KG1 (cell line): ENCODE measurements at places on chromosomes 2 and 18.

DNA sequence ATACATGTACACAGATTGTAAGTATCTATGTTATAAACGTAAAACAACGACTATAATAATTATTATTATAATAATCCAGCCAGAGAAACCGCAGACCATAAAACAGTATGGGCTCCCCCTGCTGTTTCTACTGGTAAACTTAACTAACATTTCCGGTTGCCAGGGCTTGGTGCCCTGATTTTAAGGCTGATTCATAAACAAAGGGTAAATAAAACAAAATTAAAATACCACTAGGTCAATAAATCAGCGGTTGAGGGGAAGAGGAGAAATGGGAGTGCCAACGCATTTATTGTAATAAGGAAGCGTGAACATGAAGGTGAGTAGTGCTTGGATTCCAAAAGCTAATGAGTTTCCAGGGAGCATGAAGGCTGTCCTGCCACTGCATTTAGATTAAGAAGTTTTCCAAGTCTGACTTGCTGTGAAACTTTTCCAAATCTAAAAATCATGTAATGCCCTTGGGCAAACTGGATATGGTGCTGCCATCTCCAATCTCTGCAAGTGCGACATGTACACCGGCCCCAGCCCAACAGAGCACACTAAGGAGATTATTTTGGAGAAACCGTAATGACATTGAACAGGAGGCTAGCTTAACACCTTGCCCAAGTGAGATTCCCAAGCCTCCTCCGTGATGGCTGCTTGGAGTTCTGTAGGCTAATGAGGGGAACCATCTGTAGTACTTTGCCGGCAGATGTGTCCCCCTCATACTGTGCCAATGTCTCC lies 50.7 kb upstream of the HNRNPA3 start:
- no peak for DNase-seq

DNA sequence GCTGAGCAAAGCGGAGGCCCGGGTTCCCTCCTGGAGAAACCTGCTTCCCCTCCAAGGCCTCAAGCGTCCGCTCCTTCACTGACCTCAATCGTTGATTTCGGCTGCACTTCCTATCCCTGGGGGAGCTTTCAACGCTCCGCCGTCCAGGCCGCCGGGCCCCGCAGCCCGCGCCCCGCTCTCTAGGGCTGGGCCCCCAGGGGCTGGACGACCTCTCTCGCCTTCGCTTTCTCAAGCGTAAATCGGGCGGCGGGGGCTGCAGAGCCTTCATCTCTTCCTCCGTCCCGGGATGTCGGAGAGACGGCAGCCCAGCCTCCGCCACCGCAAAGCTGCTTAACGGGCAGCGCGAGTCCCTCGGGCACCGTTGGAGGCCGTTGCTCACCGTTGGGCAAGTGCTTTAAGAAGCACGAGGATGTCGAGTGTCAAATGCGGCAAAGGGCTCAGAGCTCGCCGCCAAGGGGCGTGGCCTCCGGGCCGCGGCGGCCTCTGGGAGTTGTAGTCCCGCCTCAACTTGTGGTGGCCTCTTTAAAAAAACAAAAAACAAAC lies 8.5 kb downstream of the HES6 start:
- peak; percentile 32 for DNase-seq

DNA sequence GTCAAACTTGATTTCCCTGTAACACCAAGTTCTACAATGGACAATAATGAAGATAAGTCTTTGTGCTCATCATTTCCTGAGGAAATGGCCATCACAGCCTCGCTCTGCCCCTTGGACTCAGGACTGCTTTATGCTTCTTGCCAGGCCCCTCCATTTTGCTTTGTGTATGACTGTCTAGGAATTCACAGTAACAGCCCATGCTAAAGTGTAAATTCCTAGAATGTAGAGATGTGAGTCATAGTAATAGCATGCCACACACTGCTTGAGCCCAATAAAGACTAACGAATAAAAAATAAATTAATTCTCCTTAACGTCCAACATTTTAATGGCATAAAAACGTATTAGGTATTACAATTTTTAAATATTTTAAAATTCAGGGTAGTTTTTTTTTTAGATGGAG lies 226.5 kb downstream of the PID1 start:
- DNase-seq = no peak

DNA sequence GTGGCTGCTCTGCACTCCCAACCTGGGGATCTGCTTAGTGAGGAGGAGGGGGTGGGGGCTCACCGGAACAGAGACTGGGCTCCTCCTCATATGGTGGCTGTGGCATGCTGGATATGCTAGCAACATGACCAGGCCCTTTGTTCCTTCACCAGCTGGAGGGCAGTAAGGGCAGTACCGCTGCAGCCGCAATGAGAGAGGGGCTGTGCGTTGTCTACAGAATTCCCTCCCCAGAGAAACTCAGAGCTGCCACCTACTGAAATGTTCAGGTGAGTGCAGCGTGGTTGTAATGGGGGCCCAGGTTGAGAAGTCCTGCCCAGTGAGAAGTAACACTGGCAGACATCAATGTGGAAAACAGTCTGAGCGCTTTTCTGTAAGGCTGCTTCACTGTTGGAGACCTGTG lies 1211.9 kb upstream of the NXPH2 start:
- no peak for DNase-seq

DNA sequence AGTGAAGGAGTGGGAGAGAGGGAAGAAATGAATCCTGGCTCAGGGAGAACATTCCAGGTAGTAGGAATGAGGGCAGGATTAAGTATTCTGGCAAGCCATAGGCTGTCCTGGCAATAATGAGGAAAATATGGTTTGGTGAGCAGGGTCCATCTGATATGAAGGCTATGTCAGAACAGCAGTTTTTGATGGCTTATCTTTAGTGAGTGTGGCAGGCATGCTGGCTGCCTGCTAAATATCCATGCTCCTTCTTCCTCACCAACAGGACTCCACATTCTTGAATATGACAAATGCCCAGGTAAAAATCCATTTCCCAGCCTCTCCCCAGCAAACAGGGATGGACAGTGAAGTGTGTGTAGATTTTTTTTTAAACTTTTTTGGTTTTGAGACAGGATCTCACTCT lies 13.2 kb upstream of the CTIF start:
- DNase-seq = no peak

DNA sequence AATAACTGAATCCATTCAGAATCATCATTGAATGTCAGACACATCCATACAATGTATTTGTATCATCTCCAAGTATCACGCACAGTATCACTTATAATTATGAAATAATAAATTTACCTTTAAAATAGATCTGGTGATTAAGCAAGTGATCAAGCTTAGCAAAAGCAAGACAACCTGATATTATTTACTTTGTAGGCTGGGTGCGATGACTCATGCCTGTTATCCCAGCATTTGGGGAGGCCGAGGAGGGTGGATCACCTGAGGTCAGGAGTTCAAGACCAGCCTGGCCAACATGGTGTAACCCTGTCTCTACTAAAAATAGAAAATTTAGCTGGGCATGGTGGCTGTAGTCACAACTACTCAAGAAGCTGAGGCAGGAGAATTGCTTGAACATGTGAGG lies 421.0 kb upstream of the NETO1 start:
- no peak for DNase-seq

GRCh38 chr2:237299906-237300305 lies 114.1 kb downstream of the COL6A3 start:
- DNase-seq = no peak

DNA sequence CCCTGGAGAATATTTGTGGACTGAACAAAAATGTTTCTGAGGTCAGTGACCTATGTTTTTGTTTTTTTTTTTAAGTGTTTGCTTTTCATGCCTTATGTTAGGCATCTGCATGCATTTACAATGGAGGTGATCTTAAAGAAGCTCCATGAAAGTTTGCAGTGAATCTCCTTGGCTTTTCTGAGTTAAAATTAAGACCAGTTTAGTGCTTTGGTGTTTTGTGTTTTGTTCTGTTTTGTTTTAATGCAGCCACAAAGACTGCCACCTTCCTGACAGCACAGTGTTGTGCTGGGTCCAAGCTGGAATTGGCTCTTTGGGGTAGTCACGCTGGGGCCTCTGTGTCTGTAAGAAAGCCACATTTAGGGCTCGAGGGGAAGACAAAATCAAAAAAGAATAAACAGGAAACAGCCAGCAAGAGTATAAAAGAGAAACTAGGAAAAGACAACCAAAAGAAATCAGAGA lies 396.2 kb downstream of the ARHGAP15 start:
- no peak for DNase-seq

DNA sequence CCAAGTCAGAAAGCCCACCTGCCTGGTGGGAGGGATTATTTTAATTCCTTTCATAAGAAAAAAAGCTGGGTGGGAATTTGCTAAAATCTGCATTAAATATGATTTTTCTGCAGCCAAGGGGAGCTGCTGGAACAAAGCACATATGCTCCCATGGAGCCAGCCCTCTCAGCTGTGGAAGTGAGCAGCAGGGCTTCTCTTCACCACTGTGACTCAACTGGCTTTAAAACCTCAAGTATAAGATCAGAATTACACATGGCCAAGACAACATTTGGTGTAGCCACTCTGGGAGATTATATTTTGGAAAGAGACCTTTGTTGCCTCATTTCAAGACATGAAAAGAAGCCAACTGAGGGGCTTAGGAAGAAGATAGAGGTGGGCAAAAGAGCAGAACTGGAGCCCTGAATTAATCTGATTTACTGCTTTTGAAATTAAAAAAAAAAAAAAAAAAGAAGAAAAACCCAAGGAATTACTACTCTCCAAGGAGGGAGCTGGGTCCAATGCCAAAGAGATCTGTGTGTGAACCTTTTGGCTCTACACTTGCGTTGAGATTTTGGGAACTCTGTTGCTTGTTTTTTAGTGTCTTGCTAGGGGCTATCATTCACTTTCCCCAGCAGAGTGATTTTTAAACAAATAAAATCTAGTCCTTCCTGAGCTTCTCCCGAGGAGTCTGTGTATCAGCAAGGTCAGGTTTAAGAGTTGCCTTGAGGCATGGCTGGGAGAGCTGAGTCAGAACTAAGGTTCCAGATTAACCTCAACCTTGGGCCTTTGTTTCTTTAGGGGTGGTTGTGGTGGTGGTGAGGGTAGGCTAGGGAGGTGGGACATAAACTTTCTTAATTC lies 6.0 kb downstream of the LHCGR start:
- no peak for DNase-seq

GRCh38 chr2:18432999-18433398 lies 127.5 kb downstream of the RDH14 start:
- DNase-seq = no peak

GRCh38 chr18:58514773-58515172 lies 114.1 kb downstream of the ALPK2 start:
- DNase-seq = no peak

GRCh38 chr2:201906777-201907562 lies 100.6 kb downstream of the CDK15 start:
- DNase-seq = no peak

- DNase-seq = no peak
Measured at GRCh38 chr18:6406910-6407470, 7.7 kb downstream of the L3MBTL4 start.

DNA sequence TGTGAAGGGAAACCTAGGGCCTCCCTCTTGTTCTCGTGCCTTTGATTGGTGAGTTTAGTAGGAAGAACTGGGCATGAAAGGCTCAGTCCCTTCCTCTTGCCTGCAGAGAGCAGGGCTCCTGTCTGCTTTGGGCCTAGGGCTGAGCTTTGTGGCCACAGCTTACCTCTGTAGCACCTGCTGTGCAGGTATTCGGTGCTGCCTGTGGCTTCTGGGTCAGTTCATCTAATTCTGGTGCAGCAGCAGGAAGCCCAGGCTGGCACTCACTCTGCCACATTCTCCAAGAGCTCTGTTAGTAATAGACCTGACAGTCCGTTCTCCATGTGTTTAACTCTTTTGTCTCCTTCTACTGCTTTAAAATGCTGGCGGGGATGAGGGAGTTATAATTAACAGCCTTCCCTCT lies 96.5 kb downstream of the DLGAP1 start:
- no peak for DNase-seq

- no peak for DNase-seq
Measured at GRCh38 chr2:48885841-48886240, 130.3 kb upstream of the LHCGR start.

GRCh38 chr18:9792565-9793245 lies 84.6 kb downstream of the RAB31 start:
- no peak for DNase-seq

GRCh38 chr2:119389615-119390306 lies 23.0 kb downstream of the DBI start:
- DNase-seq = no peak

- DNase-seq = no peak
Measured at GRCh38 chr18:58297198-58297597, 253.2 kb downstream of the NEDD4L start.

DNA sequence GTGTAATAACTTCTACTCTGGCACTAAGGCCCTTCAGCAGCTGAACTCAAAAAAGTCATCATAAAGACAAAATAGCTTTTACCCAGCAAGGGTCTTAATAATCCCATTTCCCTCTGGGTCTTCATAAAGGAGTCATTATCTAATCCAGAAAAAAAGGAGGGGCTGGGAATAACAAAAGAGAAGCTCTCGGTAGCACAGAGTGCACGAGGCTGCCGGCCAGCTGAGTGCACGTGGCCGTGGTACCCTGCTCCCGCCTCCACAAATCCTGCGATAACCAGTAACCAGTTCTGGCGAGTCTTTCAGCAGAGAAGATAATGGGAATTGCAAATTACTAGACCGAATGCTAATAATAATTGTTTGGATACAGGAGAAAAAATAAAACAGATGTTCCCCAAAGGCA lies 7.5 kb downstream of the NRP2 start:
- DNase-seq = no peak

DNA sequence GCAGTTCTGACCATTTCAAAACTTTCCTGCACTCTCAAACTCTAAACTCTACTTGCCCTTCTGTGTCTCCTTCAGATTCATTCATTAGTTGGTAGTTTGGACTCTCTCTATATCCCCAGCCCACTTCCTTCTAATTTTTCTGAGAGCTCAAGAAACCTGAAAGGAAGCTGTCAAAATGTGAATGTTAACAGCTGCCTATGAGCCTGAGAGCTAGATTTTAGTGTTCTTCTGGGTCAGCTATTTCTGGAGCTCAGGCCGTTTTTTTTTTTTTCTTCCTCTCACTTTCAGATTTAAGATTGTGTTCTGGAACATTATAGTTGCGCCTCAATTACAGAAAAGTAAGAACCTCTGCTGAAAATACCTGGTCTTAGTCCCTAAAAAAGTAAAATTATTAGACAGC lies 73.1 kb downstream of the RTN4 start:
- DNase-seq = no peak

DNA sequence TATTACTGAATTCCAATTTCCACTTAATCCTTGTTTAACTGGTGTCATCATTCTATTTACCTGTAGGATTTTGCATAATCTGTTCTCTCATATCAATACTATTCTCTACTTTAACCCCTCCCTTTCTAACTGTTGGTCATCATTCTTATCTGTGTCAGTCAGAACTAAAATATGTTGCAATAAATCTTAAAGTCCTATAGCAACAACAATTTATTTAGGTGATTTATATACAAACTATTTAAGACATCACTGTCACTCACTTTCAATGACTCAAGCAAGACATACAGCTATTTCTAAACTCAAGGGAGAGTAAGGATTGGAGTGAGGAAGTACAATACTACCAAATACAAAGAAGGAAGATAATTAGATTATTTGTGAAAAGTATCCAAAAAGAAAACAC lies 740.4 kb downstream of the DSC3 start:
- DNase-seq = no peak

DNA sequence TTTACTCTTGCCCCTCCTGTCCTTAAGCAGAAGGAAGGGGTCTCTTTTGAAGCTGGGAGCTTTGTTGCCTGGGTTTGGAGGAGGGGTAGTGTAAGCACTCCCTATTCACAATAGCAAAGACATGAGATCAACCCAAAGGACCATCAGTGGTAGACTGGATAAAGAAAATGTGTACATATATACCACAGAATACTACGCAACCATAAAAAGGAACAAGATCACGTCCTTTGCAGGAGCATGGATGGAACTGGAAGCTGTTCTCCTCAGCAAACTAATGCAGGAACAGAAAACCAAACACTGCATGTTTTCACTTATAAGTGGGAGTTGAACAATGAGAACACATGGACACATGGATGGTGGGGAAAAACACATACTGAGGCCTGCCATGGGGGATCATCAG lies 281.1 kb upstream of the REV1 start:
- DNase-seq = no peak
